Adipose tissue (tissue), 3 donors: ENCODE measurements at places on chromosomes 2 and 18. TPM values are rescaled to one million over a fixed set of nuclear protein-coding genes. Genes with fewer than 3 reads are reported as not detected.

The FARP2 gene
- polyA plus RNA-seq: 14.1 TPM

The LONRF2 gene
- polyA plus RNA-seq: 1.5 TPM

The AFF3 gene
- polyA plus RNA-seq: 0.21 TPM

The CROCC2 gene
- polyA plus RNA-seq: 0.01 TPM

The GATA6 gene
- 11.4 TPM for polyA plus RNA-seq

The UGT1A3 gene
- not detected for polyA plus RNA-seq

The EML6 gene
- polyA plus RNA-seq: 0.74 TPM

The ZNF396 gene
- polyA plus RNA-seq: 0.61 TPM
